Stimulated activated CD8-positive, alpha-beta memory T cell treated with anti-CD3 and anti-CD28 coated beads, Interleukin-2, amount 100 ng/mL, for 48 hours (primary cell): ENCODE measurements at places on chromosomes 6 and 20.

DNA sequence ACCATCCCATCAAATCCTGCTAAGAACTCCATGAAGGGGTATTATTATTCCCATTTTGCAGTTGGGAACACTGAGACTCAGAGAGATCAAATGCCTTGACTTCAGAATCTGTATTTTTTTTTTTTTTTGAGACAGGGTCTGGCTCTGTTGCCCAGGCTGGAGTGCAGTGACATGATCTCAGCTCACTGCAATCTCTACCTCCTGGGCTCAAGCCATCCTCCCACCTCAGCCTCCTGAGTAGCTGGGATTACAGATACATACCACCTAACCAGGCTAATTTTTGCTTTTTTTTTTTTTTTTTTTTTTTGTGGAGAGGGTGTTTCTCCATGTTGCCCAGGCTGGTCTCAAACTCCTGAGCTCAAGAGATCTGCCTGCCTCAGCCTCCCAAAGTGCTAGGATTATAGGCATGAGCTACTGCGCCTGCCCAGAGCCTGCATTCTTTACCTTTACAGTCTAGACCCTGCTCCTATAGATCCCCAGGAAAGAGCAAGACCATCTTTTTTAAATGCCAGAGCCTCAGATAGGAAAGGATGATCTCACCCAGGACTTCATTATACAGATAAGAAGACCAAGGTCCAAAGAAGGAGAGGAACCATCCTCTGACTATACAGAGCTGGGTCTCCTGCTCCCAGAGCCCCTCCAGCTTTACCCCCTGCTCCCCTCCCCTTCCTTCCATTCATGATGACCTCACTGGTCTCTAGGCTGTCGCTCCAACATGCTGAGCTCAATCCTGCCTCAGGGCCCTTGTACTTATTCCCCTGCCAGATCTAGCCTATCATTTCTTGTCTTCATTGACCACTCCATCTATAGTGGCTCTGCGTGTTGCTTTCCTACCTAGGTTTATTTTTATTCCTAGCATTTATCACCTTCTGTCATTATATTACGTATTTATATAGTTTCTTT is 138.6 kb downstream of the CEBPB start:
- no peak for DNase-seq

DNA sequence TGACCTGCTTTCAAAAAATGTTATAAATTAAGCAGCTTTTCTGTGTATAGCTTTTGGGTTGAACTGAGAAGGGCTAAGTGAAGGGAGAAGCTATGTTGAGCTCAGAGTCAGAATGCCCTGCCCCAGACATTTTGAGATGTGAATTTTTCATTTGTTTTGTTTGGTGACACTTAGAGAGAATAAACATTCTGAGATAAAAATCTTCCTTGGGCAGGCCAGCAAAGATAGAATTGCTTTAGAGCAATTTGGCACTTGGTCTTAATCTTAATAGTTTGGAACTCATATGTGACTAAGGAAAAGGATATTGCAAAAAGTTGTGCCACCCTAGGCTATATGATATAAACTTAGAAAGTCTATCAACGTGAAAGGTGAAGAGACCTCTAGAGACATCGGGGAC is 30.2 kb downstream of the MYB start:
- DNase-seq, result no peak

GRCh38 chr6:52858416-52858815 is 17.8 kb upstream of the GSTA5 start:
- no peak for DNase-seq

DNA sequence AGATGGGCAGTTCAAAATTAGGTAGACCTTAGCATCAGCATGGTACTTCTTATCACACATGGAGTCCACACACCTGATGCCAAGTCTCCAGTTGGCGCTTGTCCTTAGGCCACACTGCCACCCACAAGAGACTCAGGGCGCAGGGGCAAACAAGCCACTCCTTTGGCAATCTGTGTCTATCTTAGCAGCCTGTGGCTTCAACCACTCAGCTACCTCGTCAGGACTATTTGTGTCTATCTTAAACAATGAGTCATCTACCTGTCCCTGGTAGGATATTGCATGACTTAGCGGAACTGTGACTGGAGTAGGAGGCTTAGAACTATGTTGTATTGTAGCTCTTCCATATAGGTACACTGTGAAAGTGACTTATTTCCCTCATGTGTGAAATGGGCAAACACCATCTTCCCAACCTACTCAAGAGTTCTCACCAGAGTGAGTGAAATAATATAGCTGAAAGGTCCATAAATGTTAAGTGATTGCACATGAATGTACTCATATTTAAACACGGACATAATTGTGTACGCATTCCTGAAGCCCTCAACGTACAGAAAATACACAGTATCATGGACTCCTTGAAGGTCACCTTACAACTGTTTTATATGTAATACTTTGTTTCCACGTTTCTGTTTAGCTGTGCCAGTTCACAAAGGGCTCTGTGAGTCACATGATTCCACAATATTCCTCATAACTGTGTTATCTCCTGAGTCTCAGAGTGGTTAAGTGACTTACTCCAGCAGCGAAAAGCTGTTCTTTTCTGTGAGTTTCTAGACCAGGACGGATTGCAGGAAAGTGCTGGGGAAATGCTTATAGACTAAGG is 1.6 kb downstream of the TRIM27 start:
- no peak for DNase-seq

GRCh38 chr6:160750276-160750689 is 48.2 kb downstream of the PLG start:
- no peak for DNase-seq

DNA sequence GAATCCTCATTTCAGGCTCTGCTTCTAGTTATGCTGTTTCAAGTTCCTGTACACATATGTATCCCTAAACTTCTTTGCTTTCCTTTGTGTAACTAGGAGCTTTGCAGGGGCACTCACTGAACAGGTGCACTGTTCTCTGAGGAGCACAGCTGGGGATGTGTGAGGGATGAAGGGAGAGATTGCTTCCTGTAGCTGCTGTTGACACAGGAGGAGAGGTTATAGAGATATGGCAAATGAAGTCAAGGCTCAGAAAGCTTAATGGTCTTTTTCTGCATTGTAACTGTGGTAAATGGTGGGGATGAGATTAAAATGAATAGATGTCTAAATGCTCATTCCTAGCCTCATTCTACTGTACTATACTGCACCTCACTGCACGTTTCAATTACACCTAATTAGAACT is 454.3 kb downstream of the BTBD3 start:
- DNase-seq, result no peak

DNA sequence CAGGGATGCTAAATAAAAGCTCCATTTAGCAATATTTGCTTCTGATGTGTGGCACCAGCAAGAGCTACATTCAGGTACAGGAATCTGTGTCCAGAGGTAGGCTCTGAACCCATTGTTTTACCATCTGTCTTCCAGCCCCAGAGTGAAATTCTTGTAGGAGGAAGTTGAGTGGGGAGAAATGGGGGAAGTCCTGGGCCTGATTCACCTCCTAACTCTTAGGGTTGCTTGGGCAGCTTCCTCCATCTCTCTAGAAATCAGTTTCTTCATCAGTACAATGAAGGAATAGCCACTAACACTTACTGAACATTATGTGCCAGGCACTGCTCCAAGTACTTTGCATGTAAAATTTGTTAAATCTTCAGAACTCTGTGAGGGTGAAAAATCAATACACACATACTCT is 35.1 kb upstream of the TSPYL1 start:
- no peak for DNase-seq

GRCh38 chr6:66561479-66561878 is 854.5 kb upstream of the EYS start:
- no peak for DNase-seq

GRCh38 chr6:31033075-31033474 is 22.8 kb downstream of the MUC22 start:
- no peak for DNase-seq

DNA sequence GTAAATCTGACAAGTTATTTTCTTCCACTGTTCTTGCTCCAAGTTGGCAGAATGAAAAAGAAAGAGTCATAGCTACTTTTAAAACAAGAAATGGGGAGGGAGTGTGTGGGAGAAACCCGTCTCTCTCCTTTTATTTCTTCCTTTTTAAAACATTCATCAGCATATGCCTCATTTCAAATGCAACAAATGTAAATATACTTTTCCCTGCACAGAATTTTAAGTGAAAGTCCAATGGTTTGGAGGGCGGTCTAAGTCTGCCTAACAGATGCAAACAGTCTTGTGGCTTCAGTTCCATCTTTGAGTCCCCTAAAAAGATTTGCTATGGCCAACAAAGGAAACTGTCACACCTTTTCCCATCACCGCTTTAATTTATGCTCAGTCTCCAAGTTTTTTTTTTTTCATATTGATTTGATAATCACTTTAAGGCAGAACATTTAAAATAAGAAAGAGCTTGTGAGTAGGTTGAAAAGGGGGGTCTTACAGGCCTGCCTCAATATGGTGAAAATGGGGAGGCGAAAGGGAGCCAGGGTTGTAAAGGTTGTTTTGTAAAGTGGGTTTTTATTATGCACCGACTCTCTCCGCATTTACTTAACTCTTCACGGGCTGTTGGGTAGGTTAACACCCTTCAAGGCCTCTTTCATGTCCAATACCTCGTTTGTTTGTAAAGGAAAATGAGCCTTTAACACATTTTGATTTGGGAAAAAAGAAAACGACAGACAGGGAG is 4.6 kb downstream of the TFAP2D start:
- no peak for DNase-seq

DNA sequence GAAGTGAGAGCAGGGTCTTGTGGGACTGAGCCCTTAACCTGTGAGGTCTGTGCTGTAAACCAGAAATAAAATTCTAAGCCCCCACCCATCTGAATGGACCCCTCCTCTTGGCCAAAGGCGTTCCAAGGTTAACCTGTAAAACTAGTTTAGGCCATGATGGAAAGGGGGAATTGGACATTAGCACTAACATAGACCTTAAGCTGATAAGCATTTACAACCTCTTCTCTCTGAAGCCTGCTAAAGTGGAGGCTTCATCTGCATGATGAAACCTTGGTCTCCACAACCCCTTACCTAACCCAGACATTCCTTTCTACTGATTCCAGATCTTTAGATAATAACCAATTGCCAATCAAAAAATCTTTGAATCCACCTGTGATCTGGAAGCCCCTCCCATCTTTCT is 25.8 kb downstream of the PIGT start:
- DNase-seq, result no peak

DNA sequence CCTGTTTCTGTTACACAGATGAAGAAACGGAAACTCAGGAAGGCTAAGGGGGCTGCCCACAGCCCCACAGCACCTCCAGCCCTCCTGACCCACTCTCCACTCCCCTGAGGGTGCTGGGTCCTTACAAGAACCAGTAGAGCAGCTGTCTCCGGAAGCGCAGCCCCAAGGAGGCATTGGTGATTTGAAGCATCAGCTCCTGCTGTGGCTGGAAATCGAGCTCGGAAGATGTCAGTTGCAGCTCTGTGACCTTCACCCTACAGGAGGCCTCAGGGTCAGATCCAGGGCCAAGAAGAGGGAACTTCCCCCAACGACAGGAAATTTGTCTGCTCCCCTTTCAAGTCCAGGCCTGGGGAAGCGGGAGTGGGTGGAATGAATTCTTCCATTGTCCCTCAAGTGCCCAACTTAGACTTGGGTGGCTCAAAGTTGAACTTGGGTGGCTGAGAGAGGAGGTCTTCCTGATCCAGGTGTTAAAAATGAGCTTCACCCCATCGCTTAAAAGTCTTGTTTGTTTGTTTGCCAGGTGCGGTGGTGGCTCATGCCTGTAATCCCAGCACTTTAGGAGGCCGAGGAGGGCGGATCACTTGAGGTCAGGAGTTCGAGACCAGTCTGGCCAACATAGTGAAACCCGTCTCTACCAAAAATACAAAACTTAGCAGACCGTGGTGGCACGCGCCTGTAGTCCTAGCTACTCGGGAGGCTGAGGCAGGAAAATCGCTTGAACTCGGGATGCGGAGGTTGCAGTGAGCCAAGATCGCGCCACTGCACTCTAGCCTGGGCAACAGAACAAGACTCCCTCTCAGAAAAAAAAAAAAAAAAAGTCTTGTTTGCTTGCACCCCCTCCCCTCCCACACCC is 1.9 kb downstream of the PLTP start:
- no peak for DNase-seq

DNA sequence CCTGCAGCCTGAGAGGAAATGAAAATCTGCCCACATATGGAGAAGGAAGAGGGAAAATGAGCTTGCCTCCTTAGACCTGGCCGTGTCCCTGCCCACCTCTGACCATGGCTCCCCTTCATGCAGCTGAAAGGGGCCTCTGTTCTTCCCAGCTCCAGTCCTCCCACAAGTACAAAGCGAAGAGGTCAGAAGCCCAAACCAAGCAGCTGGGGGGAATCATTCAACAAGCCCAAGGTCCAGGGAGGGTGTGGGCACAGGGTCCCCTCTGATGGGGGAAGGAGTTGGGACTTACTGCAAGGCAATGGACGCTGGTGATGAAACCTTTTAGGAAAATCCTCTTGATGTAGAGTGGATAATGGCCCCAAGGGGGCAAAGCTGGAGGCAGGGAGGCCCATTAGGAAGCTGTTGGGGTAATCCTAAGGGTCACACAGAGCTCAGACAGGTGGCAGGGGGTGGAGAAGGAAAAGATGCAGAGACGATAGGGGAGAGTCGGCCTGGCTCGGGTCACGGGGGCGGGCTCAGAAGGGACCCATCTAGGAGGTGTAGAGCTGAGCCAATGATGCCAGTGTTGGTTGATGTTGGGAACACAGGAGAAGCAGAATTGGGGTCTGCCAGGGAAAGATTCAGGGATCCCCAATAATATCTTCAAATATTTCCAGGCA is 16.1 kb upstream of the GRM4 start:
- no peak for DNase-seq

DNA sequence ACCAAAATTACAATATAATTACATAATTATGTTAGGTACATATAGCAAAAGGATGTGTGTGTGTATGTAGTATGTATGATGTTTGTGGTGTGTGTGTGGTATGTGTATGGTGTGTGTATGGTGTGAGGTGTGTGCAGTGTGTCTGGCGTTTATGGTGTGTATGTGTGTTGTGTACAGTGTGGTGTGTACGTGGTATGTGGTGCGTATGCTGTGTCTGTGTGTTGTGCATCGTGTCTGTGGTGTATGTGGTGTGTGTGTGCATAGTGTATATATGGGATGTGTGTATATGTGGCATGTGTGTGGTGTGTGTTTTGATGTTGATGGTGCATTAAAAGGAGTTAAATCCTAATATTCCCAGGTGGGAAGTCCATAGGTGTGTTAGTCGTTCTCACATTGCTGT is 62.8 kb downstream of the PLG start:
- DNase-seq, result no peak

DNA sequence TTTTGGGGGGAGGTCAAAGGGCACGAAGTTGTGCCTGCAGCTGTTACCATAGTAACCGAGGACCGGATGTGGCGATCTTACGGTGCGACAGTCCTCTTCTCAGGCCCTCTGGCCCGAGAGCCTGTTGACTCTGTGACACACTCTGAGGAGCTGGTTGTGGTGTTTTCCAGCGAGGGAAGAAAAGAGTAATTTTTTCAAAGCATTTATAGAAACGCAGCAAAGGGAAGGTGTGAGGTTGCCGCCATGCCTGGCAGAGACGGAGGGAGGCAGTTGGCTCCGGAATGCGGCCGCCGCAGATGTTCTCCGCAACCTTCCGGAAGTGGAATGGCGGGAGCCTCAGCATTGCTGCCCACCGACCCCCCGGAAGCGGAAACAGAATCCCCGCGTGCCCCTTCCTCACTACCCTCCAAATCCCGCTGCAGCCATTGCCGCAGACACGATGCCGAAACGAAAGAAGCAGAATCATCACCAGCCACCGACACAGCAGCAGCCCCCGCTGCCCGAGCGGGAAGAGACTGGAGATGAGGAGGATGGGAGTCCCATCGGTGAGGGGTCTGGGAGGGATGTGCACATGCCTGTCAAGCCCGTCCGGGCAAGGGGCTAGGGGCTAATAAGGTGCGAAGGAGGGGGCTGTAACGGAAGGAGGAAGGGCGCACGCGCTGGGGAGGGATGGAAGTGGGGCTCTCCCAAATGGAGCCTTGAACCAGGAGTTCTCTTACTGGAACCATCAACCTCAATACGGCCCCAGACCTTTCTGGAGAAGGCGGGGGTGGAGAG is at the start of gene PRR3:
PRR3 (plus strand) TSS at position 390 of the 777 bp plus-strand sequence; CDS start at position 440, 50 bp downstream.
- peak; percentile 82 for DNase-seq
